ENCODE measurements at places on chromosomes 16 and 17. TPM values are rescaled to one million over a fixed set of nuclear protein-coding genes. Genes with fewer than 3 reads are reported as not detected.

CES3 gene
- total RNA-seq: 1.3 TPM

CHTF18 gene
- 22.4 TPM for total RNA-seq

ARHGAP44 gene
- not detected for total RNA-seq

GINS2 gene
- total RNA-seq: 1.5 TPM

MILR1 gene
- 1.4 TPM for total RNA-seq

NXN gene
- 3.3 TPM for total RNA-seq

SULT1A1 gene
- 14.4 TPM for total RNA-seq

OR1F1 gene
- not detected for total RNA-seq

TBC1D28 gene
- total RNA-seq: not detected

PRSS33 gene
- total RNA-seq: not detected

KRTAP1-5 gene
- total RNA-seq: not detected

VEZF1 gene
- total RNA-seq: 41.7 TPM

GH2 gene
- total RNA-seq: not detected

OR1A1 gene
- not detected for total RNA-seq

DOC2B gene
- total RNA-seq: 0.18 TPM

KRT27 gene
- not detected for total RNA-seq

KIF2B gene
- total RNA-seq: not detected

KRTAP2-4 gene
- total RNA-seq: not detected

GNGT2 gene
- total RNA-seq: 4.4 TPM

MMP2 gene
- not detected for total RNA-seq

SEPTIN1 gene
- total RNA-seq: 192 TPM

OXLD1 gene
- 34.4 TPM for total RNA-seq

PRKCB gene
- 137 TPM for total RNA-seq

FBXW10B gene
- 0.78 TPM for total RNA-seq

FA2H gene
- 0.73 TPM for total RNA-seq

SLC13A2 gene
- total RNA-seq: not detected

CCDC144A gene
- total RNA-seq: 11.8 TPM

ANKRD40CL gene
- total RNA-seq: not detected

CNTNAP4 gene
- not detected for total RNA-seq

C1QTNF8 gene
- not detected for total RNA-seq

ANKFN1 gene
- total RNA-seq: not detected

NHLRC4 gene
- 0.86 TPM for total RNA-seq
